ENCODE measurements at places on chromosomes 12 and 14.

- DNase-seq = no peak
Measured at GRCh38 chr12:128973883-128974681, 120.8 kb downstream of the GLT1D1 start.

DNA sequence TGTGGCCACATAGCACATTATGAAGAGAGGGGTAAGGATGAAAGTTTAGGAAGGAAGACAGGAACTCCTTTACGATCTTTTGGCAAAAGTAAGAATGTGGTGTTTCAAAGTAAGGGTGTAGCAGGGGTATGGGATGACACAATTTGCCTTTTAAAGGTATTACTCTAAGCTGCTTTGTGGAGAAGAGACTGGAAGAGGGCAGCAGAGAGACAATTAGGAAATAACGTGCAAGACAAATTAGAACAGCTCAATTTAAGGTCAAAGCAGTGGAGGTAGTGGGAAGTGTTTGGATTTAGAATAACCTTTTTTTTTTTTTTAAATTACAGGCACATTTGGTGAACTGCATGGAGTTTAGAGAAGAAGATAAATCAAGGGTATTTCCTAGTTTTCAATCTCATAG, 342.6 kb downstream of the NOVA1 start:
- DNase-seq = no peak

GRCh38 chr12:50453872-50454271, 50.9 kb upstream of the DIP2B start:
- DNase-seq = no peak

- no peak for DNase-seq
Measured at GRCh38 chr12:12319451-12320183, 30.4 kb downstream of the MANSC1 start.

- no peak for DNase-seq
Measured at GRCh38 chr12:76489737-76490136, 69.8 kb downstream of the OSBPL8 start.

GRCh38 chr14:62103464-62103863, 341.2 kb downstream of the SNAPC1 start:
- DNase-seq = no peak

GRCh38 chr12:127957001-127957660, 309.8 kb upstream of the TMEM132C start:
- no peak for DNase-seq

- DNase-seq = no peak
Measured at GRCh38 chr12:129466499-129466898, 437.3 kb downstream of the TMEM132D start.

GRCh38 chr12:51132693-51133092, 40.2 kb downstream of the TFCP2 start:
- no peak for DNase-seq

GRCh38 chr12:3047961-3048360, 29.2 kb upstream of the TSPAN9 start:
- no peak for DNase-seq

DNA sequence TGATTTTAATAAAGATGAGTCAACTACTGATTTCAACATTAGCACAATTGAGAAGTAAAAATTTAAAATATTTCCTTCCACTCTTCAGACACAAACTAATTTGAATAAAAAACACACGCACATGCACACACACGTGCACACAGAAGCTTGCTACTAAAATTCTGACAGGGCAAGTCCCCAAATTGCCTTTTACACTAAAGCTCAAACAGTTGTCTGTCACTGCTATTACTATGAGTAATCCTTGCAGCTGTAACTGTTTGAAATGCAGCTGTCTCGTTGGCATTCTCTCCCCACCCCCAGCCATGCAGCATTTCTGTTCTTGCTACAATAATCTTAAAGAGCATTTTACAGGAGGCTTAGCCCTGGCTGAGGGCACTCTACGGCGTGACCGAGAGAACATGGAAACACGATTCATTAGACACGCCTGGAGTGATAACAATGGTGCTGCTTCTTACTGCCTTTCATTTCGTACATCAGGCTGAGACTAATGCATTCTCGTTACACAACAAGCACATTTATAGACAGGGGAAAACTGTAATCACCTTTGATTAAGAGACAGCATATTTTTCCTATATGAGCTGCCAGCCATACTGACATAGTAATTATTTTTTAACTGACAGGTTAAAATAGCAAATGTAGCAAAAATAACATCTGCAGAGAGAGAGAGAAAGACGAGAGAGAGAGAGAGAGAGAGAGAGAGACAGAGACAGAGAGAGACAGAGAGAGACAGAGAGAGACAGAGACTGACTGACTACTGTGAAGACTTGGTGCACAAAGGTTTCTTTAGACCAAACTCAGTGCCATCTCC, 153.8 kb downstream of the MED13L start:
- DNase-seq = no peak

- DNase-seq = no peak
Measured at GRCh38 chr14:24634158-24634557, at the start of gene GZMB. Gene GZMB (minus strand): TSS chr14:24634190. CDS start chr14:24634160, 30 bp downstream.

DNA sequence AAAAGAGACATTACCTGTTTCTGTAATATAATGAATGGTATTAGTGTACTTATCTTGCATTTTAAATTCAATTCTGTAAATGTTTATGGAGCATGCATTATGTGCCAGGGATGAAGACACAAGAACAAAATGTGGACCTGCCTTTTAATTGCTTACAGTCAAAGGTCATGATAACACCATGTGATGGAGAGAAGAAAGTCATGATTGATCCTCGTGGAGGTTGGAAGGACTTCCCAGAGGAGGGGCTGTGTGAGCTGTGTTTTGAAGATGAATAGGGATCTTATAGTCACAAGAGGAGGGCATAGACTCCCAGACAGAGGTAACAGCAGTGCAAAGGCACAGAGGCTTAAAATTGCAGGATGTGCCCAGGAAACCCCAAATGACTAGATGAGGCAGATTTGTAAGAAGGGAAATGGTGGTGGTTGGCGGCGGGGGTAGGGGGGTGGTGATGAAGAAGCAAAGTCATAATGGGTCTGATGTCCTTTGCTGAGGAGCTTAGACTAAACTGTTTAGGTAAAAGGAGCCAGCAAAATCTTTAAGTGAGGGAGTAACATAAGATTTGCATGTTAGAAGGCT, 151.5 kb downstream of the PRKCH start:
- DNase-seq = no peak

GRCh38 chr14:55059333-55059732, 7.9 kb downstream of the MAPK1IP1L start:
- DNase-seq = no peak

DNA sequence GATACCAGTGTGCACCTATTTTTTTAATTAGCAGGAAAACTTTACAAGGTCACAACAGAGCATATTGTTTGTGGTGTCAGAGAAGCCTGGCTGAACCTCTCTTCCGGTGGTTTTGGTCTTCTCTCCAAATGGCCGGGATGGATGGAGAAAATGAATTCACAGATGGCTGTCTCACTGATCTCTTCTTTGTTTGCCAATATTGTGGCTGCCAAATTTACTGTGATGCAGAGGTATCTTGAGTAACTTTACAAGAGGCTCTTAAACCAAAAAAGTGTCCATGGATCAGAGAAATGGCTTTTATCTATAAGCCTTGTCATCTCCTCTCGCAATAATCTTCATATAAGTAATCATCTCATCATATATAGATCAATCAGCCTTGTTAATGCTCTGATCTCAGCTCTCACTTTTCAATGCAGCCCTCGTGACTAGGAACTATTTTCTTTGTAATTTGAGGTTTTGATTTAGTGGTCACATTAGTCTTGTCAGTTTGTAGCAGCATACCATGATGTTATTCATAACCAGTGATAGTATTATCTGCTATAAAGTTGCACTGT, 308.1 kb downstream of the EGLN3 start:
- no peak for DNase-seq

DNA sequence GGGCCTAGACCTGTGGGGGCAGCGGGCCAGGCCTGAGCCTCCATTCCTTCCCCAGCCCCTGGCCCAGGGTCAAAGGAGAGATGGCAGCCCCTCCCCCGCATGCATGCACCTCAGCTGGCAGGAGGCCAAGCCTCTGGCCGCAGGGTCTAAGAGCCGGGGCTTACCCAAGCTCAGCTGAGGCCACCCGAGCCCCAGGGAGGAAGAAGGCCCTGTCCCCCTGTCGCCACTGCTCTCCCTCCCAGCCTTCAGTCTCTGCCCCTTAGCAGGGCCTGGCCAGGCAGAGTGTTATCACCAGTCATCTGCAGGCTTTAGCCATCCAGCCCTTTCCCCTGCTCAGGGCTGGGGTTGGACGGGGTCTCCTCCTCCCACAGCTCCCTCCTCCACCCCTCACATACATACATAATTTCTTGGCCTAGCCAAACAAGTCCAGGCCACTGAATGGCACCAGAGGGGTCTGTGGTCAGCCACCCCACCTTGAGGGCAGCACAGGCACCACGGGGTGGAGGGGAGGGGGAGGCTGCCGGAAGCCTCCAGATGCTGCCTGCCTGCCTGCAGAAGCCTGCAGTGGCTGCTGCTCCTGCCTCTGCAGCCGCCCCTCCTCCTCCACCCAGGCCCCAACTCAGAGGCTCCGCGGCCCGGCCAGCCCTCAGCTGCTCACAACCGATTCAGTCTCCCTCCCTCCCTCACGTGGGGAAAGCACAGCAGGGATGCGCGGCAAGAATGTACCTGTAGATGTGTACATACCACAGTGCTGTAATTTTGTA, 22.8 kb downstream of the RAB35 start:
- DNase-seq = no peak

DNA sequence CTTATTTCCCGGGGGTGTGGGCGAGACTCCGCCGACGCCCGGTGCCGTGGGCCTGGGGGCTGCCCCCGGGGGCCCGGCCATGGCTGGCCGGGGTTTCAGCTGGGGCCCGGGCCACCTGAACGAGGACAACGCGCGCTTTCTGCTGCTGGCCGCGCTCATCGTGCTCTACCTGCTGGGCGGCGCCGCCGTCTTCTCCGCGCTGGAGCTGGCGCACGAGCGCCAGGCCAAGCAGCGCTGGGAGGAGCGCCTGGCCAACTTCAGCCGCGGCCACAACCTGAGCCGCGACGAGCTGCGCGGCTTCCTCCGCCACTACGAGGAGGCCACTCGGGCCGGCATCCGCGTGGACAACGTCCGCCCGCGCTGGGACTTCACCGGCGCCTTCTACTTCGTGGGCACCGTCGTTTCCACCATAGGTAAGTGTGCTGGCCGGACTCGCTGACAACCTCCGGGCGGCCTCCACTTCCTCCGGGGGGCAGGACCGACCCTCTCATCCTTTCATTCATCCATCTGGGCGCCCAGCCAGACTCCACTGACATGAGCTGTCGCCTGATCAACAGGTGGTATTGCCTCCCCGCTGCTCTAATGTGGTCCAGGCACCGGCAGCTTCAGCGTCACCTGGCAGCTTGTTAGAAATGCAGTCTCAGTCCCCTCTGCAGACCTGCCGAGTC, 467 bp downstream of the KCNK13 start:
- DNase-seq = no peak

- DNase-seq = no peak
Measured at GRCh38 chr14:58598028-58598803, 39.5 kb upstream of the DACT1 start.

GRCh38 chr12:82898441-82898840, 211.7 kb downstream of the TMTC2 start:
- no peak for DNase-seq

DNA sequence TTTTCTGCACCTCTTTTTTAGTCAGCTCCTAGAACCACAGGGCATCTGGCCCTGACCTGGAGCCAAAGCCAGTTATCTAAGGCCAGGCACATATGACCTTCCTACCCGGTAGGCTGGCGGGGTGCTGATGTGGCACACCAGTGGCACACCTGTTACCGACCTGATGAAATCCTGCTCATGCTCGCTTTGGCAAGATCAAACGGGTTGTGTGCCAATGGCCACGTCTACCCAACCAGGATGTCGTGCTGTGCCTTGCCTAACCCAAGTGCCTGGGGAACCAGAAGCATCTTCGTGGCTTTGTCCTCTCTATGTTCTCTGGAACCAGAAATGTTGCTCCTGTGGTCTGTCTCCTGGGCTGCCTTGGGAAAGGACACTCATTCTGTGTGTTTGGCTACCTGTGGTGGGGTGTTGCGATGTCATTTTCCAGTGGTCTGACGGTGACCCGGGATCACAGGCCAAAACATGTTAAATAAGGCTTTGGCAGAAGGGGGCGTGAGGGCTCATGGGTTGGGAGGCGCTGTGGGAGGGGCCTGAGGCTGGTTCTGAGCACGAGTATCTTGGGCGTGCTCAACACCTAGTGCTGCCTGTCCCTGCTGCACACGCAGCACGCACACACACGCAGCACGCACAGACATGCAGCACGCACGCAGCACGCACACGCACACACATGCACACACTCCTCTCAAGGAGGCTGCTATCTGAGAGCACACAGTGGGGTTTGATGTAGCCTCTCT, 27.9 kb downstream of the CCNK start:
- DNase-seq = no peak

DNA sequence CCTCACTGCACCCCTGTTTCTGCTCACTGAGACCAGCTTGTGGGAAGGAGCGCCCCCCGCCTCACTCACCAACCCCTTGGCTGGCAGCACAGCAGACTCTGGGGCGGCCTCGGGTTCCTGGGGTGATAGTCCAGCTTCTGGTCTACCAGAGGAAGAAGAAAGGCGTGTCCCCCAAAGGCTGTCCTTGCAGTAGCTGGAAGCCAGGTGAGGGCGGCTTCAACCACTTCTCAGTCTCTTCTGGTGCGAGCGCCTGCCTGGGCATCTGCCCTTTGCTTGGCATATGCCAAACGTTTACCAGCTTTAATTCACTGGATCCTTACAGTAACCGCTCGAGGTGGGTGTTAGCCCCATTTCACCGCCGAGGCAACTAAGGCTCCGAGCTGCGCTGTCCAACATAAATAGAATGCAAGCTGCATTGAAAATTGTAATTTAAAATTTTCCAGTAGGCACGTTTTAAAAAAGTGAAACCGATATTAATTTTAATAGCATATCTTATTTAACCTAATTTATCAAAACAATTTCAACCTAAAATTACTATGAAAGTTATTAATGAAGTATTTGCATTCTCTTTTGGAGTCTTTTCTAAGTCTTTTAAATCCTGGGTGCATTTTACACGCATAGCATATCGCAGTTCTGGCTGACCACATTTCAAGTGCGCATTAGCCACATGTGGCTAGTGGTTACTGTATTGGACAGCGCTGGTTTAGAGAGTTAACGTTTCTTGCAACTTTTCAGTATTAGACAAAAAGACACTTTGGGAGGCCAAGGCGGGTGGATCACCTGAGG, 872 bp downstream of the FAM177A1 start:
- peak; percentile 19 for DNase-seq

DNA sequence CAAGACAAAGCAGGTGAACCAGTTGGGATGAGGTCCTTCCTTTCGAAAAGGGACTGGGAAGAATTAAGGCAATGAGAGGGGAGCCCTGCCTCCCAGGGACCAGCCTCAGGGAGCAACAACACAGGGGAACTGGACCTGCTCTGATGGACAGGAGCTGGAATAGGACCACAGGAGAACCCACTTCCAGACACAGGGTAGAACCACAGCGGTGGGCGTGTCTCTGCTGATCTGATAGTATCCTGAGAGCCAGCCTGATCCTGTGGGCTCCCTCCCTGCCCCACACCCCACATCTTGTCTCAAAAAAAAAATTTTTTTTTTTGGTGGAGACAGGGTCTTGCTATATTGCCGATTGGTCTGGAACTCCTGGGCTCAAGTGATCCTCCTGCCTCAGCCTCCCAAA, 13.6 kb upstream of the PLEK2 start:
- no peak for DNase-seq

GRCh38 chr12:45914090-45914489, 76.3 kb downstream of the SCAF11 start:
- no peak for DNase-seq

GRCh38 chr12:124536641-124537040, 30.8 kb downstream of the NCOR2 start:
- no peak for DNase-seq

- DNase-seq = no peak
Measured at GRCh38 chr12:99553461-99553860, 94.1 kb upstream of the GARIN6 start.
